ENCODE measurements at places on chromosomes 7 and 10.

DNA sequence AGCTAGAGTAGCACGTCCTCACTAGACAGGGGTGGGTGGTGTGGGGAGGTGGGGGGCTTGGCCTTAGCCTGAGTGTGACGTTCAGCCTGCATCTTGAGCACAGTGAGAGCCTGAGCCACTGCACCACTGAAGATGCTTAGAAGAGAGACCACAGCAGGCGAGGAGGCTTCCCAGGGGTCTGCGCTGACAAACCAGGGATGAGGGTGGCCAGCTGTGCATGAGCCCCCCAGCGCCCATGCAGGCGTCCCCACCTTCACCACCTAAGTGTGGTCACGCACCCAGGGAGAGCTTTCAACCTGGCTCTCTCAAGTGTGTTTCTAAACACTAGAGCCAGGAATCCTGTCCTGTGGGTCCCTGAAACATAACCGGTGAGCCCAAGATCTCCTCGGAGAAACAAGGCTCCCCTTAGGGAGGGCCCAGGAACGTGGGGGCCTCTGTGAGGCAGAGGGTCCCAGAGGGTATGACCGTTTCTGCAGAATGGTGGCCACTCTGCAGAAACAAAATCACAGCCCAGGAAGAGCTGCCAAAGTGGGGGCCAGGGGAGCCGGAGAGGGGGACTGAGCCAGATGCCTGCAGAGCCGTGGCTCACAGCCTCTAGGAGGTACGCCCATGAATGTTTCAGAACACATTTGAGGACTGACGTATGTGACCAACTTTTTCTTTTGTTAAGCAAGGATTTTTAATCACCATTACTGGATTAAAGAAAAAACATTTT lies 85.2 kb upstream of the INSIG1 start:
- no peak for DNase-seq

GRCh38 chr10:110859973-110860376 lies 11.8 kb upstream of the PDCD4 start:
- DNase-seq: no peak

GRCh38 chr7:20007510-20007909 lies 209.7 kb downstream of the MACC1 start:
- no peak for DNase-seq

GRCh38 chr10:15742836-15743235 lies 23.1 kb upstream of the ITGA8 start:
- no peak for DNase-seq

DNA sequence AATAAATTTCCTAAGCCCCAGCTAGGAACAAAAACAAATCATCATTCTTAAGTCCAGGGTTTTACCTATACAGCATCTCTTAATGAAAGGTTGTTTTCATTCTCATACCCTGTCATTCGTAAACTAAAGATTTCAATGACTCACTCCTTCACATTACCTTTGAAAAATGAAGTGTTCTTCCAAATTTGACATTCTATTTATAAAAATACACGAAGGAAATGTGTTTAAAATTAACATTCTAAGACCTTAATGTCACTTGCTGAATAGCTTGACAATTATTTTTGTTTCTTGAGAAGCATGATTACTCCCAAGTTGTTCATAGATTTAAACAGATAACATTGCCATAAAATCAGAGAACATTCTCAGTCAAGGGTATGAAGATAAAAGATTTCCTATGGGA lies 1188.3 kb upstream of the SORCS1 start:
- DNase-seq: no peak

DNA sequence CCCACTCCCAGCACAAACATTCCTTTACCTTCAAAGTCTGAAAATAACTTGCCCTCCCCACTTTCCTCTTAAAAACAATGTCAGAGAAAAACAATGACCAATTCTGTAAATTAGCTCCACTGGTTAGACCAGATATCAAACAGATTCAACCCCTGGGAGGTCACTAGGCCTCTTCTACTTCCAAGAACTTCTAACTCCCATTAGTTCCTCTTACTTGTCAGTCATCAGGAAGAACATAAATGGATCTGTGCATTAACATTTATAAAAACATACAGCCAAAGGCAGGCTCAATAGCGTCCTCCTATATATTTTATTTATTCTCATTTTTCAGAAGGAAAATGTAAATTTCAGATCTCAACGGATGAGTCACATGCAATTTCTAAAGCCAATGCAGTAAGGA lies 2.2 kb downstream of the ELAPOR2 start:
- no peak for DNase-seq

- DNase-seq: no peak
These were observed 54.7 kb downstream of the DPYSL4 start for GRCh38 chr10:132241496-132241895.

- DNase-seq: peak; percentile 49
These were observed 664.8 kb upstream of the SEMA3D start for GRCh38 chr7:85851571-85852193.

- no peak for DNase-seq
These were observed 265.9 kb upstream of the DGKB start for GRCh38 chr7:15168489-15168888.

DNA sequence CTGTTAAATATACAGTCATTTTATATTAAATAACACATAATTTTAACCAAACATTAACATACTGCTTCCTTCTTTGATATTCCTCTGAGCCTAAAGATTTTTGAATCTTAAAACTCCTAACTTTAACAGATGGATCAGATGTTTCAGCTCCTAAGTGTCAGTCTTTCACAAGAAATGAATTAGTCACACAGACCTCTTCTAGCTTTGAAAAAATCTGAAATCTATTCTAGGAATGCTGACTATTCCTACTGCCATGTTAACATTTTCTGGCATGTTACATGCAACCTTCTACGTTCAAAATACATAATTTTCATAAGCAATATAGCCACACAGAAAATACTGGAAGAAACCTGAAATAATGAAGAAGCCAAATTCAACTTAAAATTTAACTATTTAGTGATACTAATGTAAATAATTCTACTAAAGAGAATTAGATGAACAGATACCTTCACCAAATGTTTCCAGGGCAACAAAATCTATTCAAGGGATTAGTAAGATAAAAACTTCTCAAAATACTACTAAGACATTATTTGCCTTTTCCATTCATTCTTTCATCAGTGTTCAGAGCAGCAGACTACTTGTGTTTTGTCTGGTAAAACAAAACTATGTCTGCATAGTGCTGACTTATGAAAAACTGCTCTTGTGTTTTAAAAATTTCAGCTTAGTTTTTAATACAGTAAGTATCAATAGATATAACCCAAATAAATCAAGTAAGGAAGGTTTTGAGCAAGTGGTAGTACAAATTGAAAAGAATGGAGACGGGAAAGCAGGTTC lies 9.2 kb downstream of the JMJD1C start:
- DNase-seq: no peak

GRCh38 chr10:21860718-21861117 lies 142.8 kb downstream of the DNAJC1 start:
- DNase-seq: no peak

DNA sequence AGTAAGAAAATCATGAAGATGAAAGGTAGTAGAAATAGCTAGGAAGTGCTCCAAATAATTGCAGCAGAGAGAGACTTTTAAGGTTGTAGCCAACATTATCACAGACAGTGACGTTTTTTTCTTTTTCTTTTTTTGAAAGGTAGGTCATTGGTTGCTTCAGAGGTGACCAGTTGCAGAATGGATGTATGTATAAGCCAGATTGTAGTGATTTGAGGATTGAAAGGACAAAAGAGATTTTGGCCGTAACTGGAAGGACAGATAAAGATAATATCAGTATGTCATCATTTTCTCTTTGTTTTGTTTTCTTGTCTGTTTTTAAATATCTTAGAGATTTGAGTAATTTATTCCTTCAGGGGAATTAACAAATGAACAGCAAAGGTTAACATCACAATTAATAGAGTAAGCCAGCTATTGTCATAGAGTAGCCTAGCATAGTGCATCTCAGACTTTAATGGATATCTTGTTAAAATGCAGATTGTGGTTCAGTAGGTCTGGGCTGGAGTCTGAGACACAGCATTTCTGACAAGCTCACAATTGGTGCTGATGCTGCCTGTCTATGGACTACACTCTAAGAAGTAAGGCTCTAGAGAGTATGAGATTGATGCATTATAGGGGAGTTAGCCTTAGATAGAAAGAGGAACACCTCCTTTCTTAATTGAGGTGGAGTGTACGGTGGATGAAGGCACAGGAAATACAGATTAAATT lies 28.3 kb downstream of the CDK13 start:
- no peak for DNase-seq

GRCh38 chr10:129495698-129496097 lies 28.7 kb downstream of the MGMT start:
- no peak for DNase-seq

- no peak for DNase-seq
These were observed 148.6 kb downstream of the ELFN1 start for GRCh38 chr7:1818575-1819258.

- DNase-seq: no peak
These were observed 14.6 kb downstream of the PPIA start for GRCh38 chr7:44811093-44811492.

DNA sequence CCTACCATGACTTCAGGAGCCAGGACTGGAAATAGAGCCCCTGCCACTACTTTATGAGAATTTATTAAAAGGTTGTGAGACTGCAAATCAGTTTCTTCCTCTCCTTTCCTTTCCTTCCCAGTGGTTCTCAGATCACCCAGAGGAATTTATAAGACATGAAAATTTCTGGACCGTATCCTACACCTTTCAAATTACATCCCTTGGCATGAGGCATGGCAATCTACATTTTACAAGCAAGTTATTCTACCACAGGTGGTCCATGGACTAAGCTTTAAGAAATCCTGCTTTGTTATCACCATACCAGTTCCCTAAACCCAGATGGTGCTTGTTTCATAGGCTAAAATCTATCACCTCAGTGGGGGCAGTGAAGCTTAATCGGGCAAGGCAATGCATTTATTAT lies 66.5 kb downstream of the TPK1 start:
- no peak for DNase-seq

GRCh38 chr10:69837261-69837660 lies 35.6 kb downstream of the COL13A1 start:
- no peak for DNase-seq

DNA sequence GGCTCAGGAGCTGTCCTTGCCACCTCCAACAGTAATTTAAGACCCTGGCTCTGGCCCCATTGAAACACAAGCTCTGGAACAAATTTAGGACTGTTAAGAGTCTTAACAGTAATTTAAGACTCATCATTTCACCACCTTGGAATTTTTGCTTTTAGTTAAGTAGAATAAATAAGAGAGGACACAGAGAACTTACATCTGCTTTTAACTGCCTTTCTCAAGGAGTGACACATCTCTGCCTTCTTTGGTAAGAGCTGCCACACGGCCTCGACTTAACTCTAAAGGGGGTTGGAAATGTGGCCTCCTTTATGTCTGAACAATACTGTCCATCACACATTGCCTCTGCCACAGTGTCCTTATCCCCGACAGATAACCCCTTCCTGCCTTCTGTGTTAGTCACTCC lies 77.9 kb downstream of the HERPUD2 start:
- no peak for DNase-seq

All from NCI-H2171 treated with DMSO at 0.1 percent for 48 hours (cell line).